ENCODE measurements at places on chromosomes 4 and X. TPM values are rescaled to one million over a fixed set of nuclear protein-coding genes. Genes with fewer than 3 reads are reported as not detected.

SPANXN4 gene
- not detected for total RNA-seq

ZRSR2 gene
- total RNA-seq = 11.8 TPM

SORCS2 gene
- 2.8 TPM for total RNA-seq

TRIM2 gene
- total RNA-seq = 32.0 TPM

PAK3 gene
- total RNA-seq = 2.3 TPM

CXorf65 gene
- not detected for total RNA-seq

RASL11B gene
- 0.62 TPM for total RNA-seq

NPFFR2 gene
- not detected for total RNA-seq
